ENCODE measurements at places on chromosomes 4 and X. TPM values are rescaled to one million over a fixed set of nuclear protein-coding genes. Genes with fewer than 3 reads are reported as not detected.

ENPEP gene
- 3.5 TPM for total RNA-seq

SMIM10 gene
- total RNA-seq, result 0.51 TPM

SLC2A9 gene
- 0.72 TPM for total RNA-seq

DRD5 gene
- not detected for total RNA-seq

XAGE1A gene
- total RNA-seq, result not detected

REELD1 gene
- total RNA-seq, result 0.26 TPM

DNA sequence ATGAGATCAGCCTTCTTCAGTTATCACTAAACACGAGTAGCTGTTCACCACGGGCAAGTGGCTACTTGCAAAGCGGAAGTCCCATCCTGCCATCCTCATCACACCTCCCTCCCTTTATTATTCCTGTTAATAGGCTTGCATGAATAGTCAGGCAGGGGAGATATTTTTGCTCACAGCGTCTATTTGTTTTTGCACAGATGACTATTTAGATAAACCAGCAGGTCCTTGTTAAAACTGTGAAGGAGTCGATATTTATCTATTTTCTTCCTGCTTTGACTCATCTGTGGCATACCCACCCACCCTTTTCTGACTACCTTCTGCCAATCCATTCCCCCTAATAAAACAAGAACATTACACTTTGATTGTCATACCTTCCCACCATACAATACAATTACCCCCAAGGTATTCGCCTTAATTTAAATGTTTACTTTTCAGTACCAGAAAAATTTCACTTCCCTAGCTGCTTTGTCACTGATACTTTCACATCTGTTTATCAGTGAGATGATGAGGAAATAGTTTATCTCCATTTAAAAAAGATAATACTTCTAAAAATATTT lies 96.6 kb upstream of the BANK1 start:
- no peaks in the 10 kb centered on the region for H3K36me3 ChIP-seq
- H3K4me1 ChIP-seq, result peaks cover 6% of the 10 kb centered on the region
- H3K4me3 ChIP-seq, result no peak overlapping the region
- H3K27me3 ChIP-seq, result peaks cover 1% of the 10 kb centered on the region
- no peak for DNase-seq

DNA sequence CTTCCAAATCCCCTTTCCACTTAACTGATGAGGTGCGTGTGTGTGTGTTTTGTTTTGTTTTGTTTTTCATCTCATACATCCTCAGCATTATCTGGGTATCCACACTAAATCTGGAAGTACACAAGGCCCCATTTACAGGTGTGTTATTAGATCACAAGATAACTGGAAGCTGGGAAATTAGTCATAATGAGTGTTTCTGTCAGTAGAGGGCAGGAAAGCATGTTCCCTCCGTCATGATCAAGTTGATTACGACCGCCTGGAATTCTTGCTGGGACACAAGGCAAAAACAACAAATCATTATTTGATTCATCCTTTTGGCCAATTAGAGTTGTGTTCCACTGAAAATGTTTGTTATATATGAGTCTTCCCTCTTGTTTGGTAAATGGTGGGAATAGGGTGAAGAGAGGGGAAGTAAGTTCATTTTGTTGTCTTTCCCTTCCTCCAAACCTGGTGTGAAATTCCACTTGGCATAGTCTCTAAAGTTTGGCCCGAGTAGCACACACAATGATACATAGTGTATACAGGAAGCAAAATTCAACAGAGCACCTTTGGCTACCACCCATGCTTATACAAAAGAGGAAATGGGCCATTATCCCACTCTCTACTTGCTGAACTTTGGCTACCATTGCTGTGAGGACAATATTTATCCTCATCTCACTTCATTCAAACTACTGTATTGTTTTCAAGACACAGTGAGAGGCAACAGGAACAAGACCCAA lies 33.3 kb upstream of the TLL1 start:
- H3K36me3 ChIP-seq, result no peaks in the 10 kb centered on the region
- no peak for DNase-seq
- H3K4me1 ChIP-seq, result peaks cover 23% of the 10 kb centered on the region
- H3K27me3 ChIP-seq, result no peaks in the 10 kb centered on the region

DNA sequence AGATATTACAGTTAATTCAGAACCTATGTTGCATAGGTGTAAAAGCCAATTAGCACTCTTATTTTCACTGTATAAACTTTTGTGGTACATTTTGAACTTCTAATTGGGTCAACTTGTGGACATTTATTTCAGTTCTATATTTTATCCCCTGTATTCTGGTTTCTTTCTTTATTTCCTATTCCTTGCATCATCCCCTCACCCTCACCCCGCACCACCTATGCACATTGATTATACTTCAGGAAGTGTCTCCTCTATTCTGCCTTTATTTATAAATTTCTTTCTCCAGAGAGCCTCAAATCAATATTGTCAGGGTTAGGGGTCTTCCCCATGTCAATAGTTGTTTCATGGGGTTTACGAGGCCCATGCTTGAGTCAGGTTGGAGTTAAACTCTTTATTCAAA lies 83.1 kb downstream of the TEX13C start:
- no peaks in the 10 kb centered on the region for H3K27me3 ChIP-seq
- H3K27ac ChIP-seq, result no peak overlapping the region
- no peaks in the 10 kb centered on the region for H3K36me3 ChIP-seq
- no peaks in the 10 kb centered on the region for H3K4me1 ChIP-seq
- no peak overlapping the region for H3K4me3 ChIP-seq

GRCh38 chrX:109184506-109185139 lies 297.3 kb downstream of the GUCY2F start:
- H3K27ac ChIP-seq, result no peak overlapping the region
- H3K27me3 ChIP-seq, result peaks cover 7% of the 10 kb centered on the region
- no peaks in the 10 kb centered on the region for H3K36me3 ChIP-seq
- no peak for DNase-seq
- H3K4me3 ChIP-seq, result no peak overlapping the region
- no peaks in the 10 kb centered on the region for H3K4me1 ChIP-seq

DNA sequence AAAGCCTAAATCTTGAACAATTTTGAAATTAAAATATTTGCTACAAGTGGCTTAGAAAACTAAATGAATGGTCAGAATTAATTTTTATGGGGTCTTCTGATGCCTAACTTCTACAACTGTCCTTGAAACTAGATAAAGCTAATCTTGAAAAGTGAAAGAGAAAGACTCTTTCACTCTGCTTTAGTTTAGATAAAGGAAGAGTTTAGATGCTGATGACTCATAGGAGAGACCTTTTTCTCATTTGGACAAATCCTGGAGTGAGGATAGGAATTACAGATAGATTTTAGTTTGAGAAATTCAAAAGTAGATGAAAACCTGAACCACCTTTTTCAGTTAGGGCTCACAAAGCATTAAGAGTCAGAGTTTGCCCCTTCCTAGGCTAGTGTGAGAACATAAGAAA lies 342.3 kb upstream of the GRID2 start:
- no peaks in the 10 kb centered on the region for H3K36me3 ChIP-seq
- no peaks in the 10 kb centered on the region for H3K4me1 ChIP-seq
- no peaks in the 10 kb centered on the region for H3K27me3 ChIP-seq
- no peak overlapping the region for H3K27ac ChIP-seq
- no peak for DNase-seq

- no peaks in the 10 kb centered on the region for H3K27me3 ChIP-seq
- H3K36me3 ChIP-seq, result no peaks in the 10 kb centered on the region
- H3K4me3 ChIP-seq, result no peak overlapping the region
- H3K27ac ChIP-seq, result no peak overlapping the region
- H3K4me1 ChIP-seq, result no peaks in the 10 kb centered on the region
Measured at GRCh38 chr4:57442831-57443291, 332.7 kb upstream of the IGFBP7 start.

DNA sequence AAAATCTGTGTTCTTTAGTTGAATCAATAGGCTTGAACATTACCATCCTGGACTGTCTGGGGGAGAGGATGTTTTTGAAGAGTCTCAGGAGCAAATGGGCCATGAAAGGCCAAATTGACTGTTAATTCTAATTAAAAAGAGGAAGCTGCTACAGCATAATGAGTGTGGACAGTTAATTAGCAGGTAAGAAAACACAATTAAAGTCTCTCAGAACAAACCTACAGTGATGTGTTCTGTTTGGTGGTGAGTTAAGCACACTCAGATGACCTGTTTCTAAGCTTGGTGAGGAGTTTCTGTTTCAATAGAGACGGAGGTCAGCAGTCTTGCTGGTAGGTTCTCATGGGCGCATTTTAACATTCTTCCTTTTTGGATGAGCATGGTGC lies 68.1 kb downstream of the DRD5 start:
- H3K27ac ChIP-seq, result no peak overlapping the region
- H3K27me3 ChIP-seq, result no peaks in the 10 kb centered on the region
- H3K4me1 ChIP-seq, result peaks cover 8% of the 10 kb centered on the region
- no peak for DNase-seq
- H3K36me3 ChIP-seq, result no peaks in the 10 kb centered on the region

- H3K27me3 ChIP-seq, result no peaks in the 10 kb centered on the region
- H3K4me1 ChIP-seq, result no peaks in the 10 kb centered on the region
- no peak overlapping the region for H3K4me3 ChIP-seq
- H3K36me3 ChIP-seq, result no peaks in the 10 kb centered on the region
Measured at GRCh38 chrX:150409486-150409885, 46.4 kb downstream of the MAMLD1 start.

- peaks cover 1% of the 10 kb centered on the region for H3K27me3 ChIP-seq
- H3K27ac ChIP-seq, result no peak overlapping the region
- H3K4me1 ChIP-seq, result no peaks in the 10 kb centered on the region
- H3K4me3 ChIP-seq, result no peak overlapping the region
- no peak for DNase-seq
Measured at GRCh38 chrX:5236749-5237148, 991.9 kb downstream of the NLGN4X start.

GRCh38 chr4:2809610-2810180 lies 16.8 kb downstream of the SH3BP2 start:
- peaks cover 42% of the 10 kb centered on the region for H3K4me1 ChIP-seq
- peaks cover 17% of the 10 kb centered on the region for H3K27me3 ChIP-seq
- H3K27ac ChIP-seq, result no peak overlapping the region
- no peak for DNase-seq
- peaks cover 12% of the 10 kb centered on the region for H3K36me3 ChIP-seq
- no peak overlapping the region for H3K4me3 ChIP-seq

DNA sequence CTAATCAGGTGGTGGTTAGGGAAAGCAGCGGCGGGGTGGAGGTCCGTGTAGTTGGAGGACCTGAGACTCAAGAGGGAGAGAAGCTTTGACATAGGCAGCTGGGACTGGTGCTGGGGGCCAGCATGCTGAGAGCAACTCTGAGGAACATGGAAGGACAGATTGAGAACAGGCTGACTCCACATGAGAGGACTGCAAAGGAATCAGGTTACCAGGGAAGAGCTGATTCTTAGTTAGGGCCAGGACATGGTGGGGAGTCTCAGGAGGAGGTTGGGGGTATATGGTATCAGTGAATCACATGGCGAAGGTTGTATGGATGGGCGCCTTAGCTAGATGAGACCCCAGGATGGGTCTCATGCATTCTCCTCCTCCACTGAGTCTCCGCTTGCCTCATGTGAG lies 264.0 kb upstream of the BOD1L1 start:
- no peak overlapping the region for H3K27ac ChIP-seq
- H3K36me3 ChIP-seq, result no peaks in the 10 kb centered on the region
- no peak for DNase-seq
- no peak overlapping the region for H3K4me3 ChIP-seq
- H3K27me3 ChIP-seq, result peaks cover 4% of the 10 kb centered on the region

GRCh38 chr4:145679520-145679919 lies 426 bp upstream of the C4orf51 start:
- no peak overlapping the region for H3K4me3 ChIP-seq
- no peaks in the 10 kb centered on the region for H3K27me3 ChIP-seq
- H3K4me1 ChIP-seq, result no peaks in the 10 kb centered on the region
- DNase-seq, result no peak

DNA sequence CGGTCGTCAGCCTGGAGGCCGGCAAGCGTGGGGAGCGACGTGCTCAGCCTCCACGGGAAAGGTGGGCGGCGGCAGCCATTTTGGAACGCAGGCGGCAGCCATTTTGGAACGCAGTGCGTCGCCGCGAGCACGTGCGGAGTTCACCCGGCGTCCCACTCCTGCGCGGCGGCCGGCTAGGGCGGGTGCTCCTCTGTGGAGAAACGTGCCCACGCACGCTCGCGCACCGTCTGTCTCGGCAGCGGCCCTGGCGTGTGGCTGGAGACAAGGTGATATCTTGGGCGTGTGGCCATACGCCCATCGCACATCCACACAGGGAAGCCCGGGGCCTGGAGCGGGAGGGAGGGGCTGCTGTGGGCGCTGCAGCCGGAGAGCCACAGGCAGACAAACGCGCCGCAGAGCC lies 21.1 kb downstream of the CPLX1 start:
- peaks cover 2% of the 10 kb centered on the region for H3K27me3 ChIP-seq
- H3K4me1 ChIP-seq, result no peaks in the 10 kb centered on the region
- no peak overlapping the region for H3K27ac ChIP-seq
- H3K4me3 ChIP-seq, result no peak overlapping the region
- no peaks in the 10 kb centered on the region for H3K36me3 ChIP-seq

DNA sequence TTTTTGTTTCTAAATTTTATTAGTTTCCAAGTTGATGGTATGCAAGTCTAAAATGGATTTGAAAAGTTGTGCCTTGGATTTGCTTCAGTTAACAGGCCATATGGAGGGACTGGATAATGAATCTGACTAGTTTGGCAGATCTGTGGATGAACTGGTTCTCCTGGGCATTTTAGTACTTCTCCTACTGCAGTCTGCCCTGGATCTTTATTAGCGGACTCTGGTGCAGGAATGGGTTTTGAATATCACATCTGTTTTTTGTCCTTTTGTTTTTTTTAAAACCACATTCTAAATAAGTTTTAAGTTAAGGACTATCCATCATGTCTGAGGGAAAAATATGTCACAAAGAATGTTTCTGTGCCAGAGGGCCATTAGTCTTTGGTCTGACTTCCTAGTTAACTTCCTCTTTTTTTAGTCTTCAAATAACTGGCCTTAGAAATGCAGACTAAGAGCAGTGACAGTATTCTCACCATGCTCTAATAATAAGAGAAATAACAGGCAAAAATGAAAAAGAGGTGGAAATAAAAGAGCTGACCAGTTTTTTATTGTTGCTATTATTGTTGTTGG lies 13.9 kb upstream of the DCK start:
- peaks cover 5% of the 10 kb centered on the region for H3K36me3 ChIP-seq
- H3K4me3 ChIP-seq, result no peak overlapping the region
- no peak for DNase-seq
- no peaks in the 10 kb centered on the region for H3K27me3 ChIP-seq

DNA sequence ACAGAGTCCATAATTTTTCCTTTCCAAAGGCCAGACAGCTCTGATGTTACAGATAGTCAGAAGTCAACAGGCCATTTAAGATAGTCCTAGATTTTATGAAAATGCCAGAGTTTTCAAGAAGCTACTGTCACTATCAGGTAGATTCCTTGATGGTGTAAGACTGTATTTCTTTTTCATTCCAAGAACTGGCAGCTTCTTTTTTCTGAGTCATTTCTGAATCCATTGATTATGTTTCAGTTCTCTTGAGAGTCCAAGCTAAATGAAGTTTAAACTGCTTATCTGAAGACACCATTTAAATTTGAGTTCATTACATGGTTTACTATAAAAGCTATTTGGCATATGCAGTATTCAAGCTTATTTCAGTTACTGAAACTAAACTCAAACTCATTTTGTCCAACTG lies 44.6 kb downstream of the RASSF6 start:
- no peak overlapping the region for H3K4me3 ChIP-seq
- H3K36me3 ChIP-seq, result no peaks in the 10 kb centered on the region
- no peaks in the 10 kb centered on the region for H3K27me3 ChIP-seq
- H3K27ac ChIP-seq, result no peak overlapping the region
- no peaks in the 10 kb centered on the region for H3K4me1 ChIP-seq
- DNase-seq, result no peak

- H3K27me3 ChIP-seq, result peaks cover 7% of the 10 kb centered on the region
- no peak overlapping the region for H3K27ac ChIP-seq
- no peaks in the 10 kb centered on the region for H3K4me1 ChIP-seq
- no peak for DNase-seq
- H3K4me3 ChIP-seq, result no peak overlapping the region
Measured at GRCh38 chrX:68916891-68917290, 88.1 kb downstream of the EFNB1 start.
